ENCODE measurements at places on chromosomes 2 and 18.

DNA sequence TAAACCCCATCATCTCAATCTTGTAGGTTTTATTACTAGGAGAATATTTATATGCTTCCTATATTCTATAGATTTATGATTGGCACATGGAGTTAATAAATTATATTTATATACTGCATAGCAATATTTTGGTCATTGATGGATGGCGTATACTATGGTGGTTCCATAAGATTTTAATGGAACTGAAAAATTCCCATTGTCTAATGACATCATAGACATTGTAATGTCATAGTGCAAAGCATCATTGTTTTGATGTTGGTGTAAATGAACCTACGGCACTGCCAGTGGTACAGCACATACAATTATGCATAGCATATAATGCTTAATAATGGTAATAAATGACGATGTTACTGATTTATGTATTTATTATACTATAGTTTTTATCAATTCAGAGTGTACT is 1135.9 kb downstream of the CNTNAP5 start:
- no peak for DNase-seq

DNA sequence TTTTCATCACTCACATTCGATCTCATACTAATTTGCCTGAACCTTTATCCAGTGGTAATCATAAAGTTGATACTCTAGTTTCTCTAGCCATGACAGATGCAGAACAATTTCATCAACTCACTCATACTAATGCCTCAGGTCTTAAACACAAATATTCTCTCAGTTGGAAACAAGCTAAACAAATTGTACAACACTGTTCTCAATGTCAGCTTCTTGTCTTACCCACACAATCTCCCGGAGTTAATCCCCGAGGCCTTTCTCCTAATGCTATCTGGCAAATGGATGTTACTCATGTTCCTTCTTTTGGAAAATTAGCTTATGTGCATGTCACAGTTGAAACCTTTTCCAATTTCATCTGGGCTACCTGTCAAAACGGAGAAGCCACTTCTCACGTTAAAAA is 11.5 kb upstream of the CNOT11 start:
- no peak for DNase-seq

GRCh38 chr2:83340424-83340823 is 1118.7 kb downstream of the SUCLG1 start:
- no peak for DNase-seq

GRCh38 chr2:150045601-150046000 is 441.9 kb downstream of the RND3 start:
- no peak for DNase-seq

DNA sequence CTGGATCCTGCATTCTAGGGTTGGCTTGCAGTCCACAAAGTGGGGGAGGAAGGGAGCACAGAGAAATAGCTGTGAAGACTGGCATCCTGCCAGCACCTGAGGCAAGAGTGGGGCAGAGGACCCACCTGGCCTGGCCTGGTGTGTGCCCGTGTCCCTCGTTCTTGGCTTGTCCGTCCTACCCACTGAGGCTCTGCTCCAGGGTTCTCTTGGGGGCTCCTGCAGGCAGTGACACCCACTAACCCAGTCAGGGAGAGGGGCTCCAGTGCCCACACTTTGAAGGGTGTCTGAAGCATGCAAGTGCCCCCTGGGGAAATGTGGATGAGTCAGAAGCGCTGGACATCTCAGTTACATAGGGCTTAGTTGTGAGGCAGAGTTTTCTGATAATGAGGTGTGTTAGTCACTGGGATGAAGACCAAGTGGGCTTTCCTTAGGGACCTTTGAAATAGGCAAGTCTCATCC is 79.4 kb downstream of the SLC4A3 start:
- no peak for DNase-seq

GRCh38 chr2:71528749-71529148 is 75.4 kb downstream of the DYSF start:
- no peak for DNase-seq

DNA sequence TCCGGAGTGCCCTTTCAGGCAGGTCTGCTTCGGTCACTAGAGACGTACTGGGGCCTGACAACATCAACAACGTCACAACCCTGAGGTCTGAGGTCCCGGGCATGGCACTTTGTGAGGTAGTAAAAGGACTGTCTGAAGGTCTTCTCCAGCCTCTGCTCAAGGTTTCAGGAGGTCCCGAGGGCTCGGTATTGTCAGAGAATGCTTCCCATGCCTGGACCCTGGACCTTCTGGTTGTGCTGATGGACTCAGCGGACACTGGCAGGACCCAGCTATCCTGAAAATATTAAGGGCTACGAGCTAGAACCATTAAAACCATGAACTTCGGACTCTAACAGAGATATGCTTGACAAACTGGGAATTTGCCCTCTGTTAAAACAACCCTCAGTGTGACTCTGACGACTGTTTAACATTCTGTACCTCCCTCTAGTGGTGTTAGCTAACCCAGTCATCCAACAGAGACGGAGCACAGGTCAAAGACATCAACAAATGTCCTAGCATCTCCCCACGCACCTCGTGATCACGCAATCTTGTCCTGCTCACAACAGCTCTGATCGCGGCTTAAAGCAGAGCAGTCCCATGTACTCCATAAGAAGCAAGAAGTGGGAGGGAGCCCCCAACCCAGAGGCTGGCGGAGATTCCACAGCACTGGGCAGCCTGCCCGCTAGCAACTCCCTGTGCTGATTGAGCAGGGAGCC is 96.5 kb downstream of the CCDC93 start:
- no peak for DNase-seq

DNA sequence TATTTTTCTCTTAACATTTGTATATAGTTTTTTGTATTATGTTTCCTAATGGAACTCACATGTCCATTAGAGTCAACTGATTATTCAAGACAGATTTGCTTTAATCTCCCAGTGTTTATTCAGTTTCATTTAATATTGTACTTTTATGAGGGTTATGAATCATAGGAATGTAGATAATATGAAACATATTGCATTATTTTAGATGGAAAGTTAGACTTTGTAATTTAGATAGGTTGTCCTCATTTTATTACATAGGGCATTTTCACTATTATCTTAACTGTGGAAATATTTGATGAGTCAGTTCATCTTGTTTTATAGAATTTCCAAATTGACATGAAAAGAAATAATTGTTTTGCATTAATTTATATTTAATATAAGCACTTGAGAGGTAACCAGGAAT is 240.8 kb downstream of the PLCL1 start:
- DNase-seq, result no peak

DNA sequence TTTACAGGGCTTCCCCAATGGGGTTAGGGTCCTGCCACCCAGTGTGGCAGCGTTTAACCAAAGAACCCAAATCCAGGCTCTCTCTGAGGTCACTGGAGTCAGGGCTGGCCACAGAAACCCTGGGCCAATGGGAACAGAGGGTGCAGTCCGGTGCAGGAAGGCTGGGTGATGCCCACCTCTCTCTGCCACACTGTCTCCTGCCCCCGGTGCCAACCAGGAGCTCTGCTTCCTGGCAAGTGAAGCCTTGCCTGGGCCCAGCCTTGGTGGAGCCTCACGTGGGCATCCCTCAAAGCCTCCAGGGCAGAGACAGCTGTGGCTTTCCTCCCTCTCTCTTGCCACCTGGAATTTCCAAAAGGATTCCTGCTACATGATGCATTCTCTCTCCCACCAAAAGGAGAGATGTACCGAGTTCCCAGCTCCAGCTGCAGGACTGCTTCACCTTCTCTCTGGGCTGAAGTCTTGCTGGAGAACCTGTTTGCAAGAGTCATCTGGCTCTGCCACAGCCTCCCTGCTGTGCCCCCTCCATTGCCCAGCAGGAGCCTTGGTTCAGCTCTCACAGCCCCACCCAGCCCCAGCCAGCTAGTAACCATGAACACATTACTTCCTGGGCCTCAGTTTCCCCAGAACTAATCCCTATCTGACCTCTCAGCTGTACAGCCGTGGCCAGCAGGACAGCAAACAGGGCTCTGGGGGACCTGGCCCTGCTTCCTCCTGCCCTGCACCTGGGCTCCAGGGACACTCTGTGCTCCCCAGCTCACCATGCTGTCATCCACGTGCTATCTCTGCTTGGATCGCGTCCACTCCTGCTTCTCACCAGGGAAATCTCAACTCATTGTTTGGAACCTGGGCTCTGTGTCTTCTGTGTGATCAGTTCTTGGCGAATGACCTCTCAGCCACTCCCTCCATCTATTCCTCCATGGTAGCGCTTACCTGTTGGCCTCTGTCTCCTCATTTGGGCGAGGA is 43.4 kb downstream of the KCNF1 start:
- no peak for DNase-seq

DNA sequence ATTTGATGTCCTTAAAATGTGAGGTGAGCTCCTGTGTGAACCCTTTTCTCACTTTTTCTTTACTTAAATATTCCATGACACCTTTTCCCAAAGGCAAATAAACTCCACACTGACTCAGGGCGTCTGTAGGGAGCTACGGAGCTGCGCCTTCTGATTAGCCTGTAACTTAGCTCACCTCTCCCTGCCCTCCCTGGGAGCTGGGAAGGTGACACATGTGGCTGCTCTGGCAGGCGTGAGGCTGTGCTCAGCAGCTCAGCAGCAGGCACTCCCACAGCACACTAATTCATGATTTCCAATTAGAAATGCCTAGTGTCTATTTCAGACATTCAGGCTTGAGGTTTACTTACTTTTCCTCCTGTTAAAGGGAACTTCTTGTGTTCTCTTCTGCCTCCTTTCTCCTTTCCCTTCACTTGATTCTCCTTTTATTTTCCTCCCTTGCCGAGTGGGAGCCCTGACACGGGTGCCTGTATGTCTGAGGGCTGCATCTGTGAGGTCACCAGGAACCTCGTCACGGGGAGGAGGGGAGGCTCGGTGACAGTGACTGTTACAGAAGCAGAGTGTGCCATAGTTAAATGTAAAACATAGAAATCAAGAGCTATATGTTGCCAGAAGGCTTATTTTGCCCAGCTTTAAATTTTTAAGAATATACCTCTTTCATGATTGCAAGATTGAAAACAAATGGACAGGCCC is 437.1 kb downstream of the DCDC2C start:
- no peak for DNase-seq

DNA sequence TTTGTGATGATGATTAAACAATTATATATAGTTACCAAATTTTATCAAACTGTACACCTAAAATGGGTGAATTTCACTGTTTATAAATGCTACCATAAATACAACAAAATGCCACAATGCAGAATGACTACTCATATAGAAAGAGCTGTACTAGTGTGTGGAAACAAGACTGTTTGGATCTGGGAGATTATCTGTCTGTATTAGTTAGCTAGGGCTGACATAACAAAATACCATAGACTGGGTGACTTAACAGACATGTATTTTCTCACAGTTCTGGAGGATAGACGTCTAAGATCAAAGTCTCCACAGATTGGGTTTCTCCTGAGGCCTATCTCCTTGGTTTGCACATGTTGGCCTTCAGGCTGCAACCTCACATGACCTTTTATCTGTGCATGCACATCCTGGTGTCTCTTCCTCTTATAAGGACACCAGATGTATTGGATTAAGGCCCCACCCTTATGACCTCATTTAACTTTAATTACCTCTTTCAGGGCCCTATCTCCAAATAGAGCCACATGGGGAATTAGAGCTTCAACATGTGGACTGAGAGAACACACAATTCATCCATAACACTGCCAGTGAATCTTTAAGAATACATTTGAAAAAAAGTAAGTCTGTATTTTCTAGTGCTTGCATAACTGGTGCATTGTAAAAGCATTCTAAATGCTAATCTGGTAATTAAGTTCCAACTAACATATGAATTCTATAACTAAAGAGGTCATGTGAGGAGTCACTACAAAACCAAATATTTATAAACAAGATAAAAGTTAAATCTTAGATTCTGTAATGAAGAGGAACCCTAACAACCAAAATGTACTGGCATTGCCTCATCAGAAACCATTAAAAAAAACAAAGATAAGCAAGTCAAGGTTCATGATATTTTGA is 699.6 kb downstream of the NYAP2 start:
- DNase-seq, result no peak

GRCh38 chr18:61127714-61128467 is 205.3 kb upstream of the CDH20 start:
- DNase-seq, result no peak
